AG09309 (cell line): ENCODE measurements at places on chromosomes 3 and 15.

GRCh38 chr15:84671211-84671610, 13.2 kb upstream of the NMB start:
- DNase-seq, result peak; percentile 80

DNA sequence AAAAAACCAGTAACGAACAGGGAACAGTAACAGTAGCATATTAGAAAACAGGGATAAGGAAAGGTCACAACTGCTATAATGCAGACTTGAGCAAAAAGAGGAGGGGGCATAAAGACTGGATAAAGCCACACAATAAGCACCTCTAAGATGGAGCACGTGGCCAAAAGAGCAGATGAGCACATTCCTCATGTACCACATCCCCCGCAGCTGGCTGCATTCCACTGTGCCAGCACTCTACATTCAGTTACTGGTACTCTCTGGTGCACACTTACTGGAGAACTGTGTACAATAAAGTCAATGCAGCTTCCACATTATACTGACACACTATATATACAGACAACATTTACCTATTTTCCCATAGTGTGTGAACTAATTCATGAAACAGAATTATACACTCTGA, 64.7 kb downstream of the UBE3A start:
- no peak for DNase-seq

- no peak for DNase-seq
Observed at GRCh38 chr3:128532012-128532983, 39.3 kb upstream of the GATA2 start.

GRCh38 chr3:36521007-36521379, 140.7 kb downstream of the STAC start:
- no peak for DNase-seq

DNA sequence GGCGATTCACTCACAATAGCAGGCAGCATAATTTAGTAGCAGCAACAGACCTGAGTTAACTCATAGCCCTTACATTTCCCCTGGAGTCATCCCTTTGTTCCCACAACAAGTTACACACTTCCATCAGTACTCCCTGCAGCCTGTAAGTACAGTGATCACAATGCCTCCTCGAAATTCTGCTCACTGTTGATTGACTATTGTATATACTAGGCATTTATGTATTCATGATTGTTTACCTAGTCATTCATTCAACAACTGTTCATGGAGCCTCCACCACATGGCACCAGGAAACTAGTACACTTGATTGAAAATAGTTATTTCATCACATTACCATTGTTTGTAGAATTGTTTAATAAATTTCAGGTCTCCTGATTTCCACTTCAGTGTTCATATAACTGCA, 71.4 kb upstream of the P3H2 start:
- DNase-seq, result no peak

DNA sequence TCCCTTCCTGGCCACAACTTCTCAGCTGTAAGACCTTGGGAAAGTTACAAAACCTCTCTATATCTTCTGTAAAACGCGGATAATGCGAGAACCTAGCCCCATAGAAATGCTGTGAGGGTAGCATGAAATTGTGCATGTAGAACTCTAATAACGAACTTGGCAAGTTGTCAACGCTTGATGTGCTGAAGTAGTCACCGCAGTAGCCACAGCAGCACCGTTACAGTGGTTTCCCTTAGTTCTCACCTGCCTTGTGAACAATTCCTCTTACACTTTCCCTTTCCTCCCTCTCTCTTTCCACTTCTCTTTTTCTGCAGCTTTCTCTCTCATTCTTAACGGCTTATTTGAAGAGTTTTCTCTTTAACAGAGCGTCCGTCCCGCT, 447 bp upstream of the SHQ1 start:
- no peak for DNase-seq

GRCh38 chr3:171094411-171094810, 67.9 kb upstream of the SLC2A2 start:
- DNase-seq, result no peak

GRCh38 chr3:197149528-197149927, 119.9 kb upstream of the MELTF start:
- DNase-seq, result no peak

DNA sequence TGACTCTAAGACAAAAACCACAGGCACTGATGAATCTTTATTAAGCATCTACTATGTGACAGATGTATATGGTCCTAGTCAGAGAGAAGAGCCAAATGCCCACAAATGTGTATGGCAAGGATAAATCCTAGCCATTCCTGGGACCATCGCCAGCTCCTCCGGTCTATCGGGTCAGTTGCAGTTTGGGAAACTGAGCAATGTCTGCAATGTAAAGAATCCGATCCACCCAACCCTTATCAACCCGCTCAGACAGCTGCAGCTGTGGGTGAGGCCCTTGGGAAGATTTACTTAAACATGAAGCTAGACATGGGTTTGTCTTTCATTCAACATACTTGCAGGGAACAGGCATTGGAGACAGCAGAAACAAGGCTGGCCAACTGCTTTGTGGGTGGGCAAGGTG, 40.5 kb upstream of the CDV3 start:
- no peak for DNase-seq
